IPS DF 6.9 (cell line): ENCODE measurements at places on chromosomes 1 and 21.

DNA sequence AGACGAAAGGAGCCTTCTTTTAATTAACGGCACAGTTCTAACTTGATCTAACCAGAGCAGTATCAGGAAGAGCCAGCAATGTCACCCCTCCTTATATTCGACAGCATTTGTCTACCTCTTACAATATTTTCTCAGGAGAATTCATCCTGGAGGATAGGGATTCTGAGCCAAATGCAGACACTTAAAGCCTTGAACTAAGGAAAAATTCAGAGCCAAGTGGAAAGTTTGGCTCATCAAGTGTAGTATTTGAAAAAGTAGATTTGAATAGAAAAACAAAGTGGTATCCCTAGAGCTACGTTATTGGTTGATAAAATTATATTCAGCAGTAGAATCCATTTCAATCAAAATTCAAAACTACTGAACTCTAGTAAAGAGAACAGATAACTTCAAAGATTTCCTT, 732.0 kb upstream of the ADGRL2 start:
- no peak for DNase-seq

DNA sequence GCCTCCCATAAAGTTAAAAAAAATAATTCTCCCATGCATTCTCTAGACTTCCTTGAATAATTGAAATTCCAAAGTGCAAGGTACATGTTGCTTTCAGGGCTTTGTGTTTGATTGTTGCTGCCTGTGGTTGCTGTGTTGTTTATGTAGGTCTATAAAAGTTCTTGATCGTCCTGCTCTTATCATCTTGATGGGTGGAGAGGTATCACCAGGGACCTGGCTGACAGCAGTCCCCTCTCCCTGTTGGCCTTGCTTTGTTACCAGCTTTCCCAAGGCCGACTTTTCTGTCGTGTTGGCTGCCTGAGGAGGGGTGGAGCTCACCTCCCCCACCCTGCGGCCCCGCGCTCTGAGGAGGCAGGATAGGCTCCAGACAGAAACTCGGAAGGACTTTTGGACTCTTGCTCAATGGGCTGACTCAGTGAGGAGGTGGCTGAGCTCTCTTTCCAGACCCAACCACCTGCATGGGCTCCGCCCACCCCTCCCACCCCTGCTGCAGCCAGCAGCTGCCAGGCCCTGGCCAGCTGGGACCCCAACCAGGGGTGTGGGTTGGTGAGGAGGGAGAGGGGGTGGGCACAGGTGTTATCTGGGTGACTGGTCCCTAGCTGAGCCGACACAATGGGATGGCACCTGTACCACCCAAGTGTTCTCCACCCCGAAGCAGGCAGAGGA, 2.0 kb downstream of the INAVA start:
- no peak for DNase-seq

DNA sequence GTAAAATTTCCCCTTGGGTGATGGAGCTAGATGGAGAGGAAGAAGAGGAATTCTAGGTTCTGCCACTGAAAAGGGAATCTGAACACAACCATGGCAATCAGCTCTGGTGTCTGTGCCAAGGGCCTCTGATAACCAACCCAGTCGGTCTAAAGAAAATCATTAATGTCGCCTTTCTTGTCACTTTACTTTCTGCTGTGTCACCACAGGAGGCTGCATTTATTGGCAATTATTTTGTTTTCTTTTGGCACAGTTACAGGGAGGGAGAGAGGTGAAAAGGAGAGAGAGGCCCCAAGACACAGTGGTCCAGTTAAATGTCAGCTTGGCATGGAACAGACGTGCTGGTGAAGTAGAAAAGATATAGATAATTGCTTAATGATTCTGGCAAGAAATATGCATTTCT, 287.0 kb downstream of the ASTN1 start:
- DNase-seq = no peak

- DNase-seq = no peak
Observed at GRCh38 chr1:23174426-23175110, 5.9 kb upstream of the LUZP1 start.

DNA sequence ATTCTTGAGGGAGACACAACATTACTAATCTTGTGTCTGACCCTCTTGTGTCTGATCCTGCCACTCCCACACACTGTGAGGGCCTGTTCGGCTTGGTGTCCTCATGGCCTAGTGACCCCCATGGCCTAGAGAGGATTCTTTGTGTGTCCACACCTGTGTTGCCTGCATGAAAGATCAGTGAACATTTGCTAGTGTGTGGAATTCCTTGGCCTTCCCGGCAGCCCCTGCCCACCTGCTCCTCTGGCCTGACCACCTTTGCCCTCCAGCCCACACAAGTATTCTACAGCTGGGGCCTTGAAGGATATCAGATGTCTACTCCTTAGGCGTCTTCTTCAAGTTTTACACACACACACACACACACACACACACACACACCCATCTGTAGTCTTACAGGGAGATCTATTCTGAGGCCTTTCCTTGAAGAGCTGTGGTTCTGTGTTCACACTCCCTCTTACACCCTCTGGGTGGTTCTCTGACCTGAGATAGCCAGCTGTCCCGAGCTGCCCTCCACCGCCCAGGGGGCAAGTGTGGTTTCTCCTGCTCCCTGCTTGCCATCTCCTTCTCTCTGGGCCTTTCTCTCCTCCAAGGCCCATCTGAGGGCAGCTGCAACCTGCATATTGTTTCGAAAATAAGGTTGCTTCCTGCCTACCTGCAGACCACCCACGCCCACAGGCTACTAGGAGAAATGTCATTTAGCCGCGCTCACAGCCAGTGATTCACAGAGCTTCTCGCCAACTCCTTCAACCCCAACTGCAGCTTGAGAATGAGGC, 45.4 kb downstream of the CD247 start:
- no peak for DNase-seq
